A549 treated with ZK216348 at 1 μM for 4 hours (cell line): ENCODE measurements at places on chromosomes 5 and 9. TPM values are rescaled to one million over a fixed set of nuclear protein-coding genes. Genes with fewer than 3 reads are reported as not detected.

CKMT2 gene
- not detected in 5 replicates for total RNA-seq

FBXW2 gene
- 38.7 to 41.1 TPM (median 40.2 TPM) in 5 replicates for total RNA-seq

MPDZ gene
- 10.6 to 13.4 TPM (median 13.0 TPM) in 5 replicates for total RNA-seq

UBE2QL1 gene
- total RNA-seq: 0.13 to 0.30 TPM (median 0.27 TPM) in 5 replicates

ZDHHC21 gene
- total RNA-seq: 0.85 to 3.2 TPM (median 2.4 TPM) in 5 replicates

LCN9 gene
- not detected in 5 replicates for total RNA-seq

CDHR2 gene
- total RNA-seq: 0.05 to 0.21 TPM (median 0.09 TPM) in 4 of 5 replicates, not detected in the other

TAF1L gene
- 0.02 TPM in 1 of 5 replicates, not detected in the others for total RNA-seq
